Stimulated activated CD4-positive, alpha-beta T cell treated with anti-CD3 and anti-CD28 coated beads, Interleukin-2, amount 100 ng/mL, for 48 hours (primary cell): ENCODE measurements at places on chromosomes 5 and 9.

DNA sequence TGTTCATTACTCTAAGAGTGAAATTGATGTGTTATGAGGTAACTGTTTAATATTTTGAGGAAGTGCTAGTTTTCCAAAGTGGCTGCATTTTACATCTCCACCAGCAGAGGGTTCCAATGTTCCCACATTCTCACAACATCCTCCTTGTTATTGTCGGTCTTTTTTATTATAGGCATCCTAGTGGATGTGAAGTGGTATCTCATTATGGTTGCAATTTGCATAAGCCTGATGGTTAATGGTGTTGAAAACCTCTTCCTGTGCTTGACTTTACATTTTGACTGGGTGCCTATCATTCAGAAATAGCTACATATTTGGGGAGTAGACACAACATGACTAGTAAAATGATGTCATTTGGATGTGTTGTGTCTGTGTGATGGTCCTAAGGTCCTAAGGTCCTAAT is 143.6 kb downstream of the MRPS30 start:
- DNase-seq = no peak

DNA sequence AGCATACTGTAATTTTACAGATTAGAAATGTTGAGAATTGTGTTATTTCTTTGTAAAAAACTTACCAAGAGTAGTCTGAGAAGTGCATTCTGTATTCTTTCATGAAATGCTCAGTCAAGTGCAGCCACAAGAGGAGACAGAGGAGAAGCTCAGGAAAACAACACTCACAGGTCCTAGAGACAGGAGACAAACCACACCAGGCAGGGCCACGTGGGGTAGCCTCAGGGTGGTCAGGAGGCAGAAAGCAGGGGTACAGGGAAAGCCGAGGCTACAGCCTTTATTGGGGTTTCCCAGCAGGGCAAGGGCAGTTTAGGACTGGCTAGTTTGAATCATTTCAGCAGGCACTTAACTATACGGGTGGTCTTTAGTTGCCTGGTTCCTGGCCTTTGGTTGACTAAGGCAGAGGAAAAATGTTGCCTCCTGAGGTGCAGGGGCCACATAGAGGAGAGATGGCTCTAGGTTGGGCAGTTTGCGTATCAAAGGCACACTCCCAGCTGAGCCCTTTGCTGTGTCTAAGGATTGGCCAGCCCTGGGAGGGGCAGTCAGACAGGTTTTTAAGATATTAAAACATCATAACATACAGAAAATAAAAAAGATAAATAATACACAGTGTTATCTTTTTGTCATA is 230.9 kb upstream of the ANKRD55 start:
- DNase-seq = no peak

DNA sequence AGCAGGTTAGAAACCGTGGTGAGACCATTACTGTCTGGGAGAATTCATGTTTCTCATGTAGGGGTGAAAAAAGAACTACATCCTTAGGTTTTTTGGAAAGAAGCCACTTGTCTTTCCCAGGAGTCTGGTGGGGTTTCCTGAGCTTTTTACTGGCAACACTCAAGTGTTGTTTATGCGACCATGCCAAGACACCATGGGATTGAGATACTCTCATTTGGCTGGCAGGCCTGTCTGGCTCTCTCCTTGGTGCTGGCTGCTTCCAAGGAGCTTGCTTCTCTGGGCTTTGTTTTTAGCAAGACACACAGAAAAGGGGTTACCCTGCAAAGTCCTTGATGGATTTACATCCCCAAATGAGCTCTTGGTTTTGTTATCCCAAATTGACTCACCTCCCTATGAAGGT is 80.9 kb upstream of the ISL1 start:
- no peak for DNase-seq

DNA sequence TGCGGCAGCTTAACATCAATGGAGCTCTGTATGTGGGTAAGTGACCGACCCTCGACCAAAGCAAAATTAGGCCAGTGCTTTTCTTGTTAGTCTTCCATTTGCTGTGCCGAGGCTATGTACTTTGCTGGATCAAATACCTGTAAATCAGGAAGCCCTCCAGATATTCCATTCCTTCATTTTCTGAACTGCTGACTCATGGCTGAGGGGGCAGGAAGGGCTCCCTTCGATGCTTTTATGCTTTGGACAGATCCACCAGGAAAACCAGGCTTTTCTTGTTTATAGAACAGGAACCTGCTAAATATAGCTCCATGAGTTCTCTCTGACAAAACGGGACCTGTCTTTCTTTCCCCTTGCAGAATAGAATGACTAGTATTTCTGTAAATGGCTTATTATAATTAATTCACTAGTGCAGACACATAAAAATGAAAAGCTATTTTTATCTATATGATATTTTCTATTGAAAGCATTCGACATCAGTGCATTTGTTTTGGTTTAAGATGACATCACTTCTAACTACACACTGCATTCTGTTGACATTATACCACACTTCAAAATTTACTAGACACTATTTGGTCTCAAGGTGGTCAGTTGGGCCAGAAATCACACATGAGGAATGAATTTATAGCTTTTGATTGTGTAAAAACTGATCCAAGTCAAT is 93.3 kb downstream of the LIFR start:
- no peak for DNase-seq

DNA sequence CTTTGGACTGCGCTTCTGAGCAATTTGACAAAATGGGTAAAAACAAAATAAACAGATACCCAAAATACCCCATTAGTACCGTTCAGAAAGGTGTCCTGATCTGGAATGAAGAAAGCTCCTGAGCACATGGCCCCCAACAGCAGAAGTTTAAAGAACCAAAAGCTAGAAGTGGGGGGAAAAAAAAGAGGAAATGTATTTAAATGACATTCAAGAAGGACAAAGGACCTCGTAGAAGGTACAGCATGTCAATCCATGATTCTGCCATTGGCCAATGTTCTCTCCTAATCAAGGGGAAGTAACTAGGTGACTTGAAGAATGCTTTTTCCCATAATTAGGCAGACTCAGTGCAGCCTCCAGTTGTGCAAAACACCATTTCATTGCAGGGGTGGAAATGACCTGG is 78.6 kb downstream of the SERINC5 start:
- DNase-seq = no peak

- no peak for DNase-seq
Observed at GRCh38 chr5:72497823-72498222, 9.4 kb downstream of the ZNF366 start.

- no peak for DNase-seq
Observed at GRCh38 chr5:74940782-74941353, 74.7 kb upstream of the FAM169A start.

GRCh38 chr5:111075520-111075919 is 4.0 kb downstream of the TSLP start:
- no peak for DNase-seq

- no peak for DNase-seq
Observed at GRCh38 chr9:68750786-68751185, 45.7 kb downstream of the PIP5K1B start.

GRCh38 chr5:142293486-142293885 is 31.3 kb downstream of the SPRY4 start:
- no peak for DNase-seq

- no peak for DNase-seq
Observed at GRCh38 chr5:41843456-41844370, 26.5 kb downstream of the OXCT1 start.

- DNase-seq = no peak
Observed at GRCh38 chr5:152124409-152125041, 199.9 kb upstream of the GLRA1 start.

DNA sequence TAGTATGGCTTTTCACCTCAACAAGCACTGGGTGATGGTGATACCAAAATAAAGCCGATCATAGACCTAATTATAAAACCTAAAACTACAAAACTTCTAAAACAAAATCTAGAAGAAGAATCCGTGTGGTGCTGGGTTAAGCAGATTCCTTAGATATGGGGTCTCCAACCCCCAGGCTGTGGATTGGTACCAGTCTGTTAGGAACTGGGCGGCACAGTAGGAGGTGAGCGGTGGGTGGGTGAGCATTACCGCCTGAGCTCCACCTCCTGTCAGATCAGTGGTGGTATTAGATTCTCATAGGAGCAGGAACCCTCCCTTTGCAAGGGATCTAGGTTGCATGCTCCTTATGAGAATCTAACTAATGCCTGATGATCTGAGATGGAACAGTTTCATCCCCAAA is 33.2 kb downstream of the MRPS27 start:
- DNase-seq = no peak

- DNase-seq = no peak
Observed at GRCh38 chr5:148864113-148864841, 37.9 kb downstream of the ADRB2 start.

DNA sequence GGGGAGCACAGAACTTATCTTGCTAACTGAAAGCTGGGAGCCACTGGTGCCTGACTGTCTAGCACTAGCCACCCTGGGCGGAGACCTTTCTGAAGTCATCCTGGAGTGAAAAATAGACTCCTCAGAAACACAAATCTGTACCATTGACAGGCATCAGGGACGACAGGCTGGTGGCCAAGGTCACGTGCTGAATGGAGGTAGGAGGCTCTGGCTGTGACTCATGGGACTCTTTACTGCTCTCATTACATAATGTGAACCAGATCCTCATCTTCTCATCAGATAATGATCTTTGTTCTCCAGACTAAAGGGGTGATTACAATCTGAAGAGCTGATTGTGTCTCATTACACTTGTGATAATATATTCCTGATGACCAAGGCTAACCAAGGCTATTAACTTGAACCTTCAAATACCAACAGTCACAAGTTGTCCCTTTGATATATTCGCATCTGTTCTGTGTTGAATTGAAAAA is 91.8 kb downstream of the SEMA5A start:
- no peak for DNase-seq

GRCh38 chr9:124041817-124042116 is 30.2 kb downstream of the LHX2 start:
- no peak for DNase-seq

DNA sequence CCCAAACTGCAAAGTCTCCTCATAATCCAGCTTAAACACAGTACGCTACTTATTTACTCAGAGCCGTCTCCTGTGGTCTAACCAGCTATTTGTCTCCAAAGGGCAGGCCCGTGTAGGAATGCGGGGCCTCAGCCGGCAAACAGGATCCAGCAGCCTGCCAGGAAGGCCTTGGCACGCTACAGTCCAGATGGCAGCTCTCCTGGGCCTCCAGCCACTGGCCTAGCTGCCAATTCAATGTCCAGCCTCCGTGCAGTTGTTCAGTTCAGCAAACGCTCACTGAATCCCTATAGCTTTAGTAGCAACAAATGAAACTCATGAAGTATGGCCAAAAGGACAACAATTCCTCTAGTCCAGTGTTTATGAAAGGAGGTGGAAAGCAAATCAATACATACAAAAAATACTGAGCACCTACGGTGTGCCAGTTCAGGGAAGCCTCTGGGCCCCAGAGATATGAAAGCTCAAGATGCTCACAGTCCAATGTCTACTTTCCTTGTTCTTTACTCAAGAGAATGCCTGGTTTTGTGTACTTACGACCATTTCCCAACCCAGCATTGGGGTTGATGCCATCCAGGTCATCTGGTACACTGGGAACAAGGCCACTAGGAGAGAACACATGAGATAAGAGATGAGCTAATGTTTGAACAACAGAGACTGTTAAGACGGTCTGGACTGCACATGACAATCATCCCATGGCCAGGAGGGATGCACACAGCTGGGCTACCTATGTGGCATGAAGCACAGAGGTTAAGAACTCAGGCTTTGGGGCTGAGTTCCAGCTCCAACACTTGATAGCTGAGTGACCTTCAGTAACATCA is 8.3 kb downstream of the CDK5RAP2 start:
- DNase-seq = no peak

DNA sequence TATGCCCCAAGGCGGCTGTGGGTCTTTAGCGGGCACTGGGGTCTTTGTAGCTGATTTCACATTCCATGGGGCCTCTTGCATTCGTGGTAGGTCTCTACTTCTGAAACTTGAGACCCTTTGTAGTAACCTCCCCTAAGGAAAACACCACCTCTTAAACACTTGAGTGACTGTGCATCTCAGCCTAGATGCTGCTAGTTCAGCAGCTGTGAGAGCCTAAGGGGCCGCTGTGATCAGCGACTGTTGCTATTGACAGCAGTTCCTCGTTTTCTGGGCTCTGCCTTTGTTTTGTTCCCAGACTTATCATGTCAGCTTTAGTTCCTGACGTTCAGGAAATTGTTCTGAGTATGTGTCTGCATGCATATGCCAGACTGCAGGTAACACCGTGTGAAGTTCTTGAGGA is 171.2 kb downstream of the HSPA4 start:
- no peak for DNase-seq

DNA sequence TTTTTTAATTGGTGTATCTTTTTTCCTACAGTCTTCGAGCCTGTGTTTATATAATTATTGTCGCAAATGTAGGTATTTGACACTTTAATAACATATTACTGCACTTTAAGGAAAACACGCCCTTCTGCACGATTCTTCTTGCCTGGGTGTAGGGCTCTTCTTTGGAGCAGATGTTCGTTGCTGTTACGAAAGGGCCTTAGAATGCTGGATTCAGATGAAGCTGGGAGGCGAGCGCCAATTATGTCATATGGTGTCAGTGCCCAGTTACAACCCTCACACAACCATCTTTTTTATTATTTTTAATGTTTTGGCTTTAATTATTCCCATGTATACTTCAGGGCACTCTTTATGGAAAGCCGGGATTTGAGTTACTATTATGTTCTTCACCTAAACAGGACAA is 553.0 kb downstream of the EBF1 start:
- no peak for DNase-seq

- DNase-seq = no peak
Observed at GRCh38 chr5:100647461-100648230, 112.5 kb downstream of the FAM174A start.

DNA sequence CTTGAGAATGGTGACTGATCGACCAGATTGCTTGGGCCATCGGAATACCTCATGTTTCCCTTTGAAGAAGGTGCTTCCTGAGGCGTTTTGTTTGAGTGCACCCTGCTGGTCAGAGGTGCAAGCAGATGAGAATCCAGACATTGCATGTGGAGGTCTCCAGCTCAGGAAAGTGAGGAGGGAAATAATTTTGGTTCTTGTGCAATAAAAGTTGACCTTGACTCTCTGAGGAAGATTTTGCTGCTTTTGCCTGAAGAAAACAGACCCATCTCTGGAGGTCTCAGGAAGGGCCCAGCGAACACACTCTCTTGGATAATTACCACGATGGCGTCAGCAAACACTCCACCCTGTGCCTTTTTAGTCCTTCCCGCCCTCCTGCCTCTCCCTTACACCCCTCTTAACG is 69.7 kb downstream of the GRAMD2B start:
- no peak for DNase-seq

GRCh38 chr5:169222934-169223594 is 77.9 kb downstream of the SLIT3 start:
- no peak for DNase-seq
